WERI-Rb-1 (cell line): ENCODE measurements at places on chromosomes 1 and 21.

GRCh38 chr1:158951956-158952355 lies 20.6 kb downstream of the PYHIN1 start:
- DNase-seq, result no peak

DNA sequence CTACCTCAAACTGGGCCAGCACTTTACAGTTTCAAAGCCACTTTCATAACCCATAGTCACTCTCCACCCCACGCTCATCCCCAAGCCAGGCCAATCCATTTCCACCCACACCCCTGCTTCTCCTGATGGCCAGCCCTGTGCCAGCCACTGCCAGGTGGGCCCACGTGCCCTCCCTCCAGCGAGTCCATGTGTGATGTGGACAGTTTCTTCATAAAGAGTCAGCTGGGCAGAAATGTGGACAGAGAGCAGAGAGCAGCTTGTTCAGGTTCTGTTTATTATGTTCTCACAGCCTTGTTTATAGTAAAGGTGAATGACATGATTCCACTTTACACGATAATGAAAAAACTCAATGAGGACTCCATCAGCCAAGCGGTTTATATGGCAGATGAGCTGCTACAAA lies 37.4 kb upstream of the RGS16 start:
- no peak for DNase-seq

DNA sequence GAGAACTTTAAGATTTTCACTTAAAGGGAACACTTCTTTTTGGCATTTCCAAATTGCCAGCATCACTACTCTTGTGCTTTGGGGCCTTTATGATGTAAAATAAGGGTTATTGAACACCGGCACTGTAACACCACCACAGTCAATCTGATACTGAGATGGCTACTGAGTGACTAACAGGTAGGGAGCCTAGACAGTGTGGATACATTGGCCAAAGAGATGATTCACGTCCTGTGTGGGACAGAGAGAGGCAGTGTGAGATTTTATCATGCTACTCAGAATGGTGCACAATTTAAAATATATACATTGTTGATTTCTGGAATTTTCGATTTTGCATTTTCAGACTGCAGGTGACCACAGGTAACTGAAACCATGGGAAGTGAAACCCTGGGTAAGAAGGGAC lies 261.6 kb downstream of the SPATA17 start:
- no peak for DNase-seq

DNA sequence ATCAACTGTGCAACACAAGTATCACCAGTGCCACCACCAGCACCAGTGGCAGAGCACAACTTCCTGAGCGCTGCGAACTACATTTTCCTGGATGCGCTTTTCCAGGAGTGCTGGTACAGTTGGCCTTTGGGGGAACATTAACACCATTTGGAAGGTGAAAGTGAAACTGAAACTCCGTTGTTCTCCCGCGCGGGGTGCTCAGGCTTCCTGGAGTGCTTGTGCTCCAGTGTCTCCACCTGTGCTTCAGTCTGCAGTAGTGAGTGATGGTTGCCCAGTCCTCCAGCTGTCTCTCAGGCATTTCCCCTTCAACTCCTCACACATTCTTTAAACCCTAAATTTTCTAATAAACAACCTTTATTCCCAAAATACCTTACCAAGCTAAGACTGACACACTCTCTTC lies 187.8 kb downstream of the LRRIQ3 start:
- DNase-seq, result no peak

GRCh38 chr1:234325878-234326496 lies 47.3 kb upstream of the COA6 start:
- no peak for DNase-seq

- no peak for DNase-seq
Observed at GRCh38 chr1:212182579-212182978, 102.6 kb upstream of the PPP2R5A start.

DNA sequence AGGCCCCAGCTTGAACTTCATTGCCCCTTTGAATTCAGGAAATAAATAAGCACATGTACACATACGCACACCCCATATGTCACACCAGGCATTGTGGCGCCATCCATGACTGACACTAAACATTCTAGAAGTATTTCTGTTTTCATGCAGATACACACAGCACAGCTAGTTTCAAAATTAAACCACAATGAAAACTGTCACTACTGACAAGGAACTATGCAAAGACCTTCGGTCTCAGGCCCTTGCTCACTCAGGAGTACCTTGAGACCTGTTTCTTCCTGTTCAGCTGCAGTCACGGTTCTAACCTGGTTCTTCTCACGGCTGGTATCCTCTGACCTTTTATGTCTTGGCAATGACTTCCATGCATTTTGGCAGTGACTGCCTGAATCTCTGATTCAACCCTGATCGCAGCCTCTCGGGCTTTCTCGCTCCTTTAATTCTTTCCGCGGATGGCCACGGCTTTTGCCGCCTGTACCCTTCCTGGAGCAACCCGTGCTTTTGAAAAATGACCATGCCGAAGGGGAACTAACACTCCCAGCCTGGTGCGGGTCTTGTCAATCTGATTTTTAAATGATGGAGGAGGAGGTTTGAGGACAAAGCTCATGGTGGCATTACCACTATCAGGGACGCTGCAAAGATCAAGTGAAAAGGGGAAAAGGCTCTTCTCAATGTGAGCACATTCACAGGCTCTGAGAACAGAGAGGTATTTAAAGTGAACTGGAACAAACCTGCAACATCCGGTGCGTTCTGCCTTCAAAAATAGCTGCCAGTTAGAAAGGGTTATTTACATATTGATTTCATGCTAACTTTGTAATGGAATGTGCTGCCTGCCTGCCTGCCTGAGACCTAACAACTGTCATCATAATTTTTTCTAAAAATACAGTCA lies 384.6 kb downstream of the RRAGC start:
- DNase-seq, result no peak

GRCh38 chr1:220791285-220791684 lies 4.6 kb downstream of the MTARC1 start:
- no peak for DNase-seq

DNA sequence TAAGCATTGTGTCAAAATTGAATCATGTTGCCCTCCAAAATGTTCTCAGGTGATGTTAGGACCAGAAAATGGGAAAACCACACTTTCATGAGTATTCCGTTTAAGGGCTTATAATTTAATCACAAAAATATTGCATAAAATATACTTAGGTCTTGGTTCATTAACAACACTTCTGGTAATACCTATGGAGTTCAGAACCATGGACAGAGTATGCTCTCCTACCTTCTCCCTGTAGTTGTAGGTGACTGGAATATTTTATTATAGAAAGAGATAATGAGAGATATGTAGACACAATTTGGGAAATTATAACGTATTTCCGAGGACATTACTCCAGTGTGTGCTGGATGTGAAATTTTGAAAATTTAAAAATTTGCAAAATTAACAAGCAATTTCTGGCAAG lies 232.5 kb downstream of the NCAM2 start:
- no peak for DNase-seq

DNA sequence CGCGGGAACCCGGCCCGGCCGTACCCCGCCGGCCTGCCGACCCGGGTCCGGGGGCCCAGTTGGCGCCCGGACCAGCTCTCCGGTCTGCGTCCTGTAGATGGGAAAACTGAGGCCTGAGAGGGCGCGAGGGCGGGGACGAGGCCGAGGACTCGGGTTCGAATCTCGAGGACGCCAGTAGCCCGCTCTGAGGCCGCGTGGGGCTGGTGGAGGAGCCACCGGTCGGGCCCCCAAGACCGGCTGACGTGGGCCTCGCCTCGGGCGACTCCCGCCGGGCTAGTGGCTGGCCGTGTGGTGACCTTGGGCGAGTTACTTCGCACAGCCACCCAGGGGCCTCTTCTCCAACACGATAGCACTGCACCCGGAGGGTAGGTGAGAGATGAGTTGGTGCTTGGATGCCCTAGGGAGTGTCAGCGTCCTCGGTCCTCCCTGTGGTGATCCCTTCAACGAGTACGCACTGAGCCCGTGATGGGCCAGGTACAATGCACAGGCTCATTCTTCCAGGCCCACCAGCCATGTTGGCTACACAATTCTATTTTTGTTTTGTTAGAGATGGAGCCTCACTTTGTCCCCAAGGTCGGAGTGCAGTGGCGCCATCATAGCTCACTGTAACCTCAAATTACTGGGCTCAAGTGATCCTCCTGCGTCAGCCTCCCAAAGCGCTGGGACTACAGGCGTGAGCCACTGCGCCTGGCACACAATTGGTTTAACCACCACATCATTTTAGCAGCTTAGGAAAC lies 404 bp upstream of the SCMH1 start:
- DNase-seq, result peak; percentile 38

DNA sequence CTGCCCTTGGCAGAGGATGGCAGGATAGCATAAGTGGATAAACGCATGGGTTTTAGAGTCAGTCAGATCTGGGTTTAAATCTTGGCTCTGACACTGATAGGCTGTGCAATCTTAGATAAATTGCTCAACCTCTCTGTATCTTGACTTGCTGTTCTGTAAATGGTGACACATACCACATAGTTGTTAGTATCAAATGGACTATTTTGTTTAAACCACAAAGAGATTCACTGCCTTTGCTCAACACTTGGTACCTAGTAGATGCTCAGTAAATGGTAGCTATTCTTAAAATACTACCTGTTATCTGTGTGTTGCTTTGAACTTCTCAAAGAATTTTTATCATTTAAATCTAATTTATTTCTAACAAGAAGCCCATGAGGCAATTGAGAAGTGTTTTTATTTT lies 39.5 kb upstream of the A3GALT2 start:
- no peak for DNase-seq

DNA sequence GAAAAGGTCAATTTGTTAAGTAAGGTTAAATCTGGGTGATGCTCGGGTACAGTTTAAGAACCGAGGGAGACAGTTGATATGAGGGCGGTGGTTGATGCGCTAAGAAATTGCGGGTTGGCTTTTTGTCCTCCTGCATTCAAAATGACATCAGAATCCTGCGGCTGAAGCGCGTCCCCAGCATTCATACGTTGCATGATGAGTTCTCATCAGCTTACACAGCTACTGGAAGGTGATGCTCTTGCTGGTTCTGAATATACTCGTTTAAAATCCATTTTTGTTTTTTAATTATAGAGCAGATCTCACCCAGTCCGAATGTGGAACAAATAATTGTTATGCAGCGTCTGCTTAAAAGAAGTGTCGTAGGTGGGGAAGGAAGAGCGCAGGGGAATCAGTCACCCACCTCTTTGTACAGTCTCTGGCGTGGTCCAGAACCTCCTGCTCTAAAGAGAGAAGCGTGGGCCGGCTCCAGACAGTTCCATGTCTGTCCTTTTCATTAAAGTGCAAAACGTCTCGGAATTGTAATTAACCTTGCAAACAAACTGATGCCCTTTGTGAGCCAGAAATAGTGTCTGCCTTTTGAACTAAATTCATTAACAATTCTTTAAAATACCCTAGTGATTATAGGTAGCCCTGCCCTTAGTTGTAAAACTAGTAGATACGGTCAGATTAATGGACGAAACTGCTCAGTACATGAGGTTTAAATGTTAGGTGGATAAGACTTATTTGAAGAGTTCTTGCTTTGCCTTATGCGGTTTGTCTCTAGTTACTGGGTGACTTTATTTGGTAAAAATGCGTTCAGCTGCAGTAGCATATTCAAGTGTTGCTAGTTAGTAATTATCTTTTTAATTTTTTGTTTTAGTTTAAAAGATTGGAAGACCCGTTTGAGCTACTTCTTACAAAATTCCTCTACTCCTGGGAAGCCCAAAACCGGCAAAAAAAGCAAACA lies 741 bp downstream of the RGS2 start:
- peak; percentile 11 for DNase-seq

GRCh38 chr21:24160528-24160927 lies 1446.8 kb downstream of the MRPL39 start:
- no peak for DNase-seq

- no peak for DNase-seq
Observed at GRCh38 chr1:51295926-51296325, 34.4 kb downstream of the TTC39A start.

- DNase-seq, result no peak
Observed at GRCh38 chr1:182568647-182569284, 20.3 kb downstream of the RNASEL start.

GRCh38 chr1:170863621-170864020 lies 71.7 kb upstream of the MROH9 start:
- DNase-seq, result no peak

GRCh38 chr1:48208251-48208650 lies 14.3 kb upstream of the SLC5A9 start:
- DNase-seq, result no peak

DNA sequence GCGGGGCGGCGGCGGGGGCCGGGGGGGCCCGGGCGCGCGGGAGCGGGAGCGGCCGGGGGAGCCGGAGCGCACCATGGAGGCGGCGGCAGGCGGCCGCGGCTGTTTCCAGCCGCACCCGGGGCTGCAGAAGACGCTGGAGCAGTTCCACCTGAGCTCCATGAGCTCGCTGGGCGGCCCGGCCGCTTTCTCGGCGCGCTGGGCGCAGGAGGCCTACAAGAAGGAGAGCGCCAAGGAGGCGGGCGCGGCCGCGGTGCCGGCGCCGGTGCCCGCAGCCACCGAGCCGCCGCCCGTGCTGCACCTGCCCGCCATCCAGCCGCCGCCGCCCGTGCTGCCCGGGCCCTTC lies 546 bp downstream of the SKI start:
- no peak for DNase-seq

GRCh38 chr21:36232641-36233040 lies 76.0 kb downstream of the DOP1B start:
- DNase-seq, result no peak

- DNase-seq, result no peak
Observed at GRCh38 chr21:38887062-38887686, 81.4 kb downstream of the ETS2 start.

GRCh38 chr1:93344886-93345632 lies 648 bp upstream of the DR1 start:
- DNase-seq, result no peak

DNA sequence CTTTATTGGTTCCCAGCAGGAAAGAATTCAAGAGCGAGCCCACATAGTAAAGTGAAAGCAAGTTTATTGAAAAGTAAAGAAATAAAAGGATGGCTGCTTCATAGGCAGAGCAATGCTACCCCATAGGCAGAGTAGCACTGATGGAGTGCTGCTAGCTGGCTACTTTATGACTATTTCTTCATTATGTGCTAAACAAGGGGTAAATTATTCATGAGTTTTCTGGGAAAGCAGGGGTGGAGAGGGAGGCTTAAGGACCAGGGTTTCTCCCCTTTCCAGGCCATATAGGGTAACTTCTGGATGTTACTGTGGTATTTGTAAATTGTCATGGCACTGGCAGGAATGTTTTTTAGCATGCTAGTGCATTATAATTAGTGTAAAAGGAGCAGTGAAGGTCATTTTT lies 1271.4 kb downstream of the KCNT2 start:
- DNase-seq, result no peak

DNA sequence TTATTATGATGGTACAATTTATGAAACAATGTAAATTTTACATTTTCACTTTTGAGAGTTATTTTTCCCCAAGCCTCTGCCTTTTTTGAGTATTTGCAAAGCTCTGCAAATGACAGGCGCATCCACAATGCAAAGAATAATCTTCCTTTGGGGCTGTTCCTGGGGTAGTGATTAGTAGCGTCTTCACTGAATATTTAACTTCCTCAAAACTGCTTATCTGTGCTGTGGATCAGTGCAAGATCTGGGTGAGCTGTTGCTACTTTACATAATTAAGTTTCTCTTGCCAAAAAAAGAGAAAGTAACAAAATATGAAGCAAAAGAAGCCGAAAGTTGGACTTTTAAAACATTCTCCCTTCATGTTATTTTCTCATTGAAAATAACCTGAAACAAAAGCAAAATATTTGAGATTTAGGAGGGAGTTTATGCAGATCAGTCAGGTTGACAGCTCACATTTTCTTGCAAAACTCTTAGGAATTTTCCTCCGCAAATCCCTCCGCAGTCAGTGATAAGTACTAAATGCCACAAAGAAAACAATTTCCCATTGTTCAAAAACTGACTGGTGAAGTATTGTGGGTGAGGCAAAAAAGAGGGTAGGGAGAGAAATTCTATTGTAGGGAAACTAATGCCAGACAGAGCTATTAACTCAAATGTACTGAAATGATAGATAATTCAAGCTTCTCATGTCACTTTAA lies 276.4 kb upstream of the B3GALT2 start:
- DNase-seq, result no peak

- DNase-seq, result no peak
Observed at GRCh38 chr1:10186331-10187025, 23.9 kb upstream of the KIF1B start.
